ENCODE measurements at places on chromosomes 6 and 20.
A peak's percentile ranks its signal among the peaks of the same experiment; 100 is the strongest.

- peak; percentile 71 for DNase-seq
- H3K4me1 ChIP-seq = peaks cover 35% of the 10 kb centered on the region
- H3K36me3 ChIP-seq = no peaks in the 10 kb centered on the region
- peak overlapping the region; percentile 65 for H3K4me3 ChIP-seq
- H3K27ac ChIP-seq = no peak overlapping the region
- no peaks in the 10 kb centered on the region for H3K27me3 ChIP-seq
Observed at GRCh38 chr6:143536461-143536865, 24.9 kb upstream of the FUCA2 start.

DNA sequence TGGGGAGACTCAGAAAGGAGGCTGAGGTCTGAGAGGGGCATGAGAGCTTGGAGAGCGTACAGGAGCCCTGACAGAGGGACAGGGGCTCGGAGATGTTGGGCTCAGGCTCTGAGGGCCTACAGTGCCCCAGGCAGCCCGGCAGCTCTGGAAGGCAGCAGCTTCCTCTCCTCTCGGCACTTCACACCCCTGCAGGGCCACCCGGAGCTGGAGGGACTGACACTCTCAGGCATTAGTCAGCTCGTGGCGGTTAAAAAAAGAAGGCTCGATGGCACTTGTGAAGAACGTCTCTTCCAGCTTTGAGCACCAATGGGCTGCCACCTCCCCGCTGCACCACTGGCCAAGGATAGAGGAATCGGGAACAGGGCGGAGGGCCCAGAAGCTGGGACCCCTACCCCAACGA, 62.6 kb upstream of the SIRPA start:
- H3K27me3 ChIP-seq = peaks cover 5% of the 10 kb centered on the region
- no peak overlapping the region for H3K27ac ChIP-seq
- H3K36me3 ChIP-seq = no peaks in the 10 kb centered on the region

- H3K27me3 ChIP-seq = no peaks in the 10 kb centered on the region
- no peak overlapping the region for H3K4me3 ChIP-seq
- no peak for DNase-seq
- H3K36me3 ChIP-seq = no peaks in the 10 kb centered on the region
- H3K27ac ChIP-seq = no peak overlapping the region
Observed at GRCh38 chr6:110606151-110606550, 129.7 kb upstream of the SLC22A16 start.

DNA sequence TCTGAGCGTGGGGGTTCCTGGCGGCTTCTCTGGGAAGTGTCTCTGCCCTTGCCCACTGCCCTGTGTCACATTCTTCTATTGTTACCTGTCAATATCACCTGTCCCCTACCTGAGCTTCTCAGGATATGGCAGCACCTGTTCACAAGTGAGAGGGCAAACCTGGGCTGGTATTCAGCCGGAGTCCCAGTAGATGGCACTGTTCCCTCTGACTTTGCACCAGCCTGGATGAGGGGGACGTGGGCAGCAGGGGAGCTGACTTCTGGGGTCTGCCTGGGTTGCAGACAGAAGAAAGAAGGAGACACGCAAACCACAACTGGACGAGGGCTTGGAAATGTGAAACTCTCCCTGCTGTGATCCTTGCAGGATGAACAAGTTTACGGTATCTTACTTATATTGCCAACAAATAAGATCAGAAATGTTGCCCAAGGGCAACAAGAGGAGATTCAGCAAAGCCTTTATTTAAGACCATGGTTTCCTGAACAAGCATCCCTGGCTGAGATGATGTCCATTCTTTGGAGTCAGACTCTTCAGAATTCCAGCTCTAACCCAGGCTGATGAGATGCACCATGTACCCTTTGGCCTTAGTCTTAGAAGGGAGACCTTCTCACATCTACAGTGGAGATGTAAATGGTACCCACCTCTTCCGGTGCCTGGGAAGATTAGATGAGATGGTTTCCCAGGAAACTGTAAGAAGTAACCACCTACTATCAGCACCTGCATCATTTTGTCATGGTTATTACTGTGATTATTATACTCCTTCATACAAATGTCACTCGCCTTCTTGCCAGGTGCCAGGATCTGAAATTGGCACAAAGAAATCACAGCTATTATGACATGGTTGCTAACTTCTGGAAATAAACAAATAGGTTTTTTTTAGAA, 400.0 kb upstream of the CDH4 start:
- H3K36me3 ChIP-seq = no peaks in the 10 kb centered on the region
- no peaks in the 10 kb centered on the region for H3K4me1 ChIP-seq
- peak; percentile 13 for DNase-seq
- H3K4me3 ChIP-seq = no peak overlapping the region
- no peak overlapping the region for H3K27ac ChIP-seq

- H3K27ac ChIP-seq = no peak overlapping the region
- DNase-seq = no peak
- H3K4me3 ChIP-seq = no peak overlapping the region
- peaks cover 38% of the 10 kb centered on the region for H3K27me3 ChIP-seq
Observed at GRCh38 chr6:137020776-137021175, 24.0 kb downstream of the IL20RA start.

GRCh38 chr20:63005862-63006539, 763 bp downstream of the BHLHE23 start:
- no peak overlapping the region for H3K27ac ChIP-seq
- H3K4me1 ChIP-seq = peaks cover 21% of the 10 kb centered on the region

GRCh38 chr6:16712931-16713484, 48.3 kb downstream of the ATXN1 start:
- peaks cover 52% of the 10 kb centered on the region for H3K4me1 ChIP-seq

GRCh38 chr6:167706313-167707109, 120.2 kb upstream of the AFDN start:
- H3K27me3 ChIP-seq = peaks cover 63% of the 10 kb centered on the region
- DNase-seq = peak; percentile 82
- H3K36me3 ChIP-seq = no peaks in the 10 kb centered on the region
- H3K4me1 ChIP-seq = peaks cover 28% of the 10 kb centered on the region
- H3K27ac ChIP-seq = no peak overlapping the region

DNA sequence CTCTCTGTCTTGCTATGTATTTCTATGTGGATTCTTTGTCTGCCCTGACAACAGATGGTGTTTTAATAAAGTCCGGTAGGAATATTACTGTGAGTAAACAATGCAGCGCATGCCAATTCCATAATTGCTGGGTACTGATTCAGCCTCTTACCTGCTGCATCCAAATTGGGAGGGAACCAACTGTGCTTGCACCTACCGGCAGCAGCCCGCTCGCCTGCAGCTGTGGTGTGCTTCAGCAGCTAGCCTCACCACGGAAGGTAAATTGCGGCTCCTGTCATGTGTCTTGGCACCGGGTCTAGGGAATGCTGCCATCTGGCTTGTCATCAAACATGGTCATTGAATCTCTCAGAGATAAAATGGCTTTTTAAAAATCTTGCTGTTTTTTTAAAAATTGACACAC, 704.8 kb upstream of the SLC35B3 start:
- H3K36me3 ChIP-seq = no peaks in the 10 kb centered on the region
- no peak overlapping the region for H3K27ac ChIP-seq
- no peak overlapping the region for H3K4me3 ChIP-seq
- peaks cover 3% of the 10 kb centered on the region for H3K27me3 ChIP-seq
- DNase-seq = no peak
- H3K4me1 ChIP-seq = no peaks in the 10 kb centered on the region

DNA sequence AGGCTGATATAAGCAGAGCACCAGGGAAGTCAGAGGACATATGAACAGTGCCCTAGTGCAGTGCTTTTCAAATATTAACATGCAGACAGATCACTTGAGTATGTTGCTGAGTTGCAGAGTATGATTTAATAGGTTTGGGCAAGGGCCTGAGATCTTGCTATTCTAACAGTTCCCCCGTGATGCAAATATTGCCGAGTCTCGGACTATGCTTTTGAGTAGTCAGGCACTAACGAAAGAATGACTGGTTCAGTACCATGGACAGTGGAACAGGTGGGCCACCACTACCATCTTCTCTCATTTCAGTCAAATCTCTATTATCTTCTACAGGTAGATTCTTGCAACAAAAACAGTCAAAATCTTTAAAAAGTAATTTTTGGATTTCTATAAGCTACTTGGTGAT, 3.7 kb upstream of the TMEM200A start:
- no peak overlapping the region for H3K27ac ChIP-seq
- H3K4me1 ChIP-seq = peaks cover 15% of the 10 kb centered on the region
- H3K4me3 ChIP-seq = no peak overlapping the region
- peaks cover 16% of the 10 kb centered on the region for H3K27me3 ChIP-seq
- DNase-seq = peak; percentile 24

DNA sequence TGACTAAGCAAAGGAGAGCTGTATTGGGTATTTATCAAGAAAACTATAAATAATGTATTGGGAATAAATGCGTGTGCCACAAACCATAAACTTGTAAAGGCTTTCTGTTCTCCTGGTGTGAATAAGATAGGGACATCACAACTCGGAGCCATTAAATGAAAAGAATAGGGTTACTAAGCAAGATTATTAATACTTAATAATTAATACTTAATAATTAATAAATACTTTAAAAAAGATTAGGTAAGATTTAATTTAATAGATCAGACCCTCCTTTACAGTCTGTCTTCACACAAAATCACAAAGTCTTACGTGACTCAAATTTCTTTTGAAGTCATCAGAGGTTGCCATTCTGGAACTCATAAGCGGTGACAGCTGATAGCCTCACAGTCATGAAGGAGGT, 648.9 kb downstream of the PRKN start:
- H3K27me3 ChIP-seq = no peaks in the 10 kb centered on the region
- no peak overlapping the region for H3K4me3 ChIP-seq
- DNase-seq = no peak
- no peaks in the 10 kb centered on the region for H3K36me3 ChIP-seq
- H3K4me1 ChIP-seq = no peaks in the 10 kb centered on the region
- H3K27ac ChIP-seq = no peak overlapping the region

GRCh38 chr6:133499662-133500061, 258.5 kb downstream of the EYA4 start:
- H3K27ac ChIP-seq = no peak overlapping the region
- H3K36me3 ChIP-seq = no peaks in the 10 kb centered on the region
- DNase-seq = no peak
- peaks cover 6% of the 10 kb centered on the region for H3K27me3 ChIP-seq
- H3K4me3 ChIP-seq = no peak overlapping the region
- no peaks in the 10 kb centered on the region for H3K4me1 ChIP-seq

DNA sequence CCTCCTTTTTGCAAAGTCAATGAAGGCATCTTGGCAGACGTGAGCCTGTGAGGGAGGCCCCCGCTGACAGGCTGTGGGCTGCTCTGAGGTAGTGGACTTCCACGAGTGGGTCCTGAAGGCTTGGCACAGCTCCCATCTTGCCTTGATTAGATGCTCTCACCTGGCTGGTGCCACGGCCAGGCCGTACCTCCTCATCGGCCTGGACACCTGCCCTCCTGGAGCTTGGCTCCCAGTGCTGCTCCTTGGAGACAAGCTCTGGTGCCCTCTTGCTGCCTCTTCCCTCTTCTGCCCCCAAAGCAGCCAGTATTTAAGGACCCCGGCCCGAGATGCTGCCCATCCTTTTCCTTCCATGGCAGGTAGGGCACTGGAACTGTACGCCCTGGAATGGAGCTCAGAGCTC, 93.5 kb downstream of the ERMARD start:
- H3K36me3 ChIP-seq = no peaks in the 10 kb centered on the region
- peaks cover 2% of the 10 kb centered on the region for H3K27me3 ChIP-seq
- H3K27ac ChIP-seq = no peak overlapping the region
- H3K4me1 ChIP-seq = no peaks in the 10 kb centered on the region
- no peak overlapping the region for H3K4me3 ChIP-seq
- no peak for DNase-seq

DNA sequence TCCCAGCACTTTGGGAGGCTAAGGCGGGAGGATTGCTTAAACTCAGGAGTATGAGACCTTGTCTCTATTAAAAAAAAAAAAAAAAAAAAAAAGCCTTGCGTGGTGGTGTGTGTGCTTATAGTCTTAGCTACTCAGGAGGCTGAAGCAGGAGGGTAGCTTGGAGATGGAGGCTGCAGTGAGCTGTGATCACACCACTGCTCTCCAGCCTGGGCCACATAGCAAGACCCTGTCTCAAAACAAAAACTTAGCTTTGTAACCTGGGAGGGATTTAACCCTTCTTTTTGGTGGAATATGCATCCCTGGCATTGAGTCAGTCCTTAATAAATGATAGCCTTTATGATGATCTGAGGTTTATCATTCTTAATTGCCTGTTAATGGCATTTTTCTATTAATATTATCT, 12.8 kb downstream of the ASXL1 start:
- H3K4me1 ChIP-seq = peaks cover 34% of the 10 kb centered on the region
- no peaks in the 10 kb centered on the region for H3K27me3 ChIP-seq
- no peak overlapping the region for H3K27ac ChIP-seq
- H3K36me3 ChIP-seq = peaks cover 45% of the 10 kb centered on the region
- DNase-seq = no peak
- H3K4me3 ChIP-seq = no peak overlapping the region

- no peak overlapping the region for H3K4me3 ChIP-seq
- H3K27me3 ChIP-seq = no peaks in the 10 kb centered on the region
- H3K27ac ChIP-seq = no peak overlapping the region
Observed at GRCh38 chr6:71496018-71496721, 207.6 kb downstream of the OGFRL1 start.

DNA sequence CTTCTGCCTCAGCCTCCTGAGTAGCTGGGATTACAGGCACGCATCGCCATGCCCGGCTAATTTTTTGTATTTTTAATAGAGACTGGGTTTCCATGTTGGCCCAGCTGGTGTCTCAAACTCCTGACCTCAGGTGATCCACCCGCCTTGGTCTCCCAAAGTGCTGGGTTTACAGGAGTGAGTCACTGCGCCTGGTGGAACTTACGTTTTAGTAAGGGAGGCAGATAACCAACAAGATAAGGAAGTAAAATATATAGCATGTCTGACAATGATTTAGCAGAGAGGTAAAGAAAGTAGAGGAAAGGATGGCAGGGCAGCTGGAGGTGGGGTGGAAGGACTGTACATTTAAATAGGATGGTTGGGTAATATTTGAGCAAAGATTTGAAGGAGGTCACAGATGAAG, 12.8 kb upstream of the MYMX start:
- H3K4me1 ChIP-seq = no peaks in the 10 kb centered on the region
- DNase-seq = no peak
- no peak overlapping the region for H3K4me3 ChIP-seq
- H3K27ac ChIP-seq = no peak overlapping the region
- no peaks in the 10 kb centered on the region for H3K36me3 ChIP-seq
- H3K27me3 ChIP-seq = no peaks in the 10 kb centered on the region

DNA sequence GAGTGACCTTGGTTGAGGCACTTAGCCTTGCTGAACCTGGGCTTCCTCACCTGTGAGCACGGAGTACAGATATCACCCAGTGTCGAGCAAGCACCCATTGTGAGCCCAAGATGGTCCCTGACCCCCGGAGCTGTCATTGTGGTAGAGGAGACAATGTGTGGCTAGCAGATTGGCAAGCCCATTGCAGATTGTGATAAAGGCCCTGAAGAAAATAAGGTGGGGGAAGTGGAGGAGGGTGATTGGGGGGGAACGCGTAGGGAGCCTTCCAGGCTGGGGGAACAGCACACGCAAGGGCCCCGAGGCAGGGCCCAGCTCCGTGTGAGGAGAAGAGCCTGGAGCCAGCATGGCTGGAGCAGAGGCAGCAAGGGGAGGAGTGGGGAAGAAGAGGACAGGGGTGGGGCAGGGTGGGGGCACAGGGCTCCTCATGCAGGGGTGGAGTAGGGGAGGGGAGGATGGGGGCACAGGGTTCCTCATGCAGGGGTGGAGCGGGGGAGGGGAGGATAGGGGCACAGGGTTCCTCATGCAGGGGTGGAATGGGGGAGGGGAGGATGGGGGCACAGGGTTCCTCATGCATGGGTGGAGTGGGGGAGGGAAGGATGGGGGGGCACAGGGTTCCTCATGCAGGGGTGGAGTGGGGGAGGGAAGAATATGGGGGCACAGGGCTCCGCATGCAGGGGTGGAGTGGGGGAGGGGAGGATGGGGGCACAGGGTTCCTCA, 7.0 kb downstream of the CEBPB start:
- H3K27me3 ChIP-seq = no peaks in the 10 kb centered on the region
- H3K27ac ChIP-seq = no peak overlapping the region
- H3K4me3 ChIP-seq = no peak overlapping the region
- peaks cover 22% of the 10 kb centered on the region for H3K36me3 ChIP-seq
- peaks cover 21% of the 10 kb centered on the region for H3K4me1 ChIP-seq

Data from activated CD4-positive, alpha-beta T cell treated with anti-CD3 and anti-CD28 coated beads for 36 hours (primary cell).